ENCODE measurements at places on chromosomes 12 and 14.

- no peak for DNase-seq
These were observed 417.6 kb downstream of the PCNX1 start for GRCh38 chr14:71324767-71325272.

- peak; percentile 9 for DNase-seq
These were observed 6.1 kb upstream of the TCL1B start for GRCh38 chr14:95679998-95680735.

DNA sequence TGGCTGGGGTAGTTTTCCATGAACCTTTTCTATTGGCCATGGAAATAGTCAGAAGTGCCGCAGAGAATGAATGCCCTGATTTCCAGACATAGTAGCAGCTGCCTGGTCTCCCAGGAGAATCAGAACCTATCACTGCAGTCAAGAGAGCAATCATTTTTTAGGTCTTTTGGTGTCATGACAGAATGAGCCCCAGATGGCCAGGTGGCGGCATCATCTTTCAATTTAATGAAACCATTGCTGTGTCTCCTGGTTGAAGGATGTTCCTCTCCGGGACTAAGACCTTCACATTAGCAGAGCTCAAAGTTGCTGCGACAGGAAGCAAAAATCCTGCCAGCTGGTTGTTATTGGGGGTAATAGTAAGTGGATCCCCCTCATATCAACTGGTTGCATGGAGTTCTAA lies 18.8 kb downstream of the TNFAIP2 start:
- no peak for DNase-seq

GRCh38 chr12:12725086-12725955 lies 8.2 kb downstream of the CDKN1B start:
- peak; percentile 98 for DNase-seq

DNA sequence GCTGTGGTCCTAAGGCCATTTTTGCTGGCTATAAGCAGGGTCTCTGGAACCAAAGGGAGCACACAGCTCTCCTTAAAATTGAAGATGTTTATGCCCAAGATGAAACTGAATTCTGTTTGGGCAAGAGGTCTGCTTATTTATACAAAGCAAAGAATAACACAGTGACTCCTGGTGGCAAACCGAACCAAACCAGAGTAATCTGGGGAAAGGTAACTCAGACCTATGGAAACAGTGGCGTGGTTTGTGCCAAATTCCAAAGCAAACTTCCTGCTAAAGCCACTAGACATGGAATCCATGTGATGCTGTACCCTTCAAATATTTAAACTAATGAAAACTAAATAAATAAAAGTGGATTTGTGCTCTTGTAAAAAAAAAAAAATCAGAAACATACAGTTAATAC lies 29.6 kb upstream of the BICDL1 start:
- DNase-seq: no peak

DNA sequence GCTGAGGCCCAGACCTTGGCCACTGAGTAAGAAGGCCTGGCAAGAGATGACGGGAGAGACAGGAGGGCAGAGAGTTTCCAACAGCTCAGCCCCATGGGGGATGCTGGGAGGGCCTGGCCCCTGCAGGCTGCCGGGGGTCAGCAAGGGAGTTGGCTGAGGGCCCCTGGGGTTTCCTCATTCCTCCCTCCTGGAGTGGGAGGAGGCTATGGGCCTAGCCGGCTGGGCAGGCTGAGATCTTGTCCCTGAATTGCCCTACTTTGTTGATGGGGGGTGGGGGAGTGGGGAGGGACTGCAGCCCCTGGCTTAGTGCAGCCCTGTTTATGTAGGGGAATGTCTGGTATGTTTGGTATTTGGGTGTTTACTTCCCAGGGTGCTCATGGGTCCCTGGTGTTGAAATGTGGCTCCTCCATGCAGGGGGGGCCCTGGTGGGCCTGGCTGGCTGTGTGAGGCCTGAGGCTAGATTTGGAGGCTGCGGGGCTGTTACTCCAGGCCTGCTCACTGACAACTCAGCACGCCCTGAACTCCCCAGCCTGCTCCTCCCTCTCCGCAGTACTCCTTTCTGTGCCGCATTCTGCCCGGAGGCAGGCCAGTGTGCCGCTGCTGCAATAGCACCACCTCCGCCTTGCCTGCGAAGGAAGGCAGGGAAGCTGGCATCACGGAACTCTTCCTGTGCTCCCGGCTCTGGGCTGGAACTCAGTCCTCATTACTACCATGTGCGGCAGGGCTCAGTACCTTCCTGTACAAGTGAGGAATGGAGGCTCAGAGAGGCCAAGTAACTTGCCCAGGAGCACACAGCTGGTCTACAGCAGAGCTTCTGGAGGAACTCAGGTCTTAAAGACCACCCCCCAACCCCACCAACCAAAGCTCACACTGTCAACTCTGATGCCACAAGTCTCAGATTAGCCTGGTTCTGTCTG lies 25.3 kb downstream of the JDP2 start:
- DNase-seq: peak; percentile 85

DNA sequence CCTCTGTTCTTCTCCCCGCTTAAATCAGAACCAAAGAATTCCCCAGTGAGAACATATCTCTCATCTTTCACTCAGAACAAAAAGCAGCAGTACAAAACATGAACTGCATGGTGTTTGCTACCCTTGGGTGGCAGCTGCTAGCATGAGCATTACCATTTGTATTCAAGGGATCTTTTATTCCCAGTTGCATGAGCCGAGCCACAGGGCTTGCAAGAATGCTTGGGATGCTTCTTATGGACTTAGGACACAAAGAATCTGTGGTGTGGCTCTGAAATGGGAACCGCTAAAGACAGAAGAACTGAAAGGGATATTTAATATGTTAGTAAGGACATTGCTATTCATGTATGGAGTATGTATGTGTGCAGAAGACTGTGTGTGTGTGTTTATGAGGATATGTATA lies 190.6 kb downstream of the TMX1 start:
- DNase-seq: no peak

GRCh38 chr14:68849416-68849815 lies 56.5 kb upstream of the ZFP36L1 start:
- no peak for DNase-seq

DNA sequence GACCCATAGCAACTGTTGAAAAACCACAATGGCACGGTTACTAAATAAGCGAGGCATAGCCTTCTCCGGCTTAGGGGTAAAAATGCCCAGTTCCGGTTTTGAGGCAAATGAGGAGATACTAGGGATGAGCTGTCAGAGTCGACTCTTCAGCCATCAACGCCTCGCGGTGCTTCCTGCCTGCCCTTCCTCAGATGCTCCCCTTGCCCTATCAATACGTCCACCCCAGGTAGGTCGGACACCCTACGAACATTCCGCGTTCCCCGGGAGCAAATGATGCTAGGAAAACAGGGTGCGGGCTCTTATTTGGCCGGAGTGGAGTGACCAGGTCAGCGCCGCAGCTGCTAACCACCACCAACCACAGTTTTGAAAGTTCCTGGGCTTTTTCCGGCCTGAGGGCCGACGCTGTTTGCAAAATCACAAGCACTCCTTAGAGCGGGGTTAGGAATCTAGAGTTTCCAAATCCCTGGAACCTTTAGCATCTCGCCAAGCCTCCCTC lies 1.2 kb downstream of the SRSF9 start:
- DNase-seq: no peak

DNA sequence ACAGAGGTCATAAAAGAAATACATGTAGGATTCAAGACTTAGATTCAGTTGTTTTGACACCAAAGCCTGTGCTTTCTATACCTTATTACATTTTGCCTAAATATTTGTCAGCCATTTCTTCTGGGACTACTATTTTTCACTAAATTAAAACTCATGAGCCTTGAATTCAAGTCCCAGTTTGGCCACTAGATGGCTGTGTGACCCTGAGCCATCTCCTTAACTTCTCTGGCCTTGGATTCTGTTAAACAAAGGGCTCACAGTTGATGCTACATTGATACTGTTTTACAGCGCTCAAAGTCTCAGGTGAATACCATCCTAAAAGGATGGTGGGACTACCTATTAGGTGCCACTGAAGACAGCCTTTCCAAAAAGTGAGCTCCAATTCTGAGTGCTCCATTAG lies 39.6 kb upstream of the CCDC198 start:
- DNase-seq: peak; percentile 65

GRCh38 chr12:104426926-104427546 lies 29.7 kb upstream of the CHST11 start:
- DNase-seq: no peak

DNA sequence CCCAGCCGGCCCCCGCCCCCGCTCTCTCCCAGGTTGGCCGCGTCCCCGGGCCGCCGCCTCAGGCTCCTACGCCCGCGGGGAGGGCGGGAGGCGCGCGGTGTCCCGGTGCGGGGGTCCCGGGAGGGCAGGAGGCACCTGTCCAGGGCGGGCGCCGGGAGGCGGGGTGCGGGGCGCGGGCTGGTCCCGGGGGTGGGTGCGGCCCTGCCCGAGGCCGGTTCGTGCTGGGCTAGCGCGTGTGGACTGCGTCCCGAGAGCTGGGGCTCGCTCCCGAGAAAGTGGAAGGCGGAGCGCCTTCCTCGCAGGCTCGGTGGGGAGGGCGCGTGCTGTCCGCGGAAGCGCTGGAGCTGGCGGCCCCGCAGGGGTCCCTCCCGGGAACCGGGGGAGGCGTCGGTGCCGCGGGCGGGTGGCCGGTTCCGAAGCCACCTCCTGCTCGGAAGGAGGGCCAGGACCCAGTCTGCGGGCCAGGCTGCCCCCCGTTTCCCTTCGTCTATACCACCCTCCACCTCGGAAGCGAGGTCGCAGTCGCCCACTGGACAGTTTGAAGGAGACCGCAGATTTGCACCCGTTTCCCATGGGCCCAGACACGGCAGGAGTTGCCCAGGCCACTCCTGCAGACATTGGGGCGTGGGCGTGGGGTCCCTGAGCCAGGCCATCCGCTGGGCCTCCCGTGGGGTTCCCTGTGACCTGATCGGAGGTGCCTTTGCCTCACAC lies 636 bp downstream of the ZFYVE21 start:
- DNase-seq: peak; percentile 23

DNA sequence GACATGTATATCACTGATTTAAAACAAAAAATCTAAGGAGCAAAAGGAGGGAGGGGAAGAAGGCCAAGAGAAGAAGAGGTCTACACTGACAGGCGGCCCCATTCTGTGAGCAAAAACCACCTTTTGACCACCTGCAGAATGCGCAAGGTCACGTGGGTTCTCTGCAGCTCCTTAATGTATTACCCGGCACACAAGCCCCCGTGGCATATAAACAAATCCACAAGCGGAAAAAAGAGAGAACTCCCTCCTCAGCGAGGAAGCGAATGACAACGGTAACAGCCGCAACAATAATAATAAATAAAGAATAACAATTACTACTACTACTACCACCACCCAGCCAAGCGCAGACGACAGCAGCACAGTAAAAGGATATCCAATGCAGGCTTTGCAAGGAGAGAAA lies 1.3 kb downstream of the KSR2 start:
- DNase-seq: no peak

- no peak for DNase-seq
These were observed 26.4 kb downstream of the DEGS2 start for GRCh38 chr14:100132903-100133510.

DNA sequence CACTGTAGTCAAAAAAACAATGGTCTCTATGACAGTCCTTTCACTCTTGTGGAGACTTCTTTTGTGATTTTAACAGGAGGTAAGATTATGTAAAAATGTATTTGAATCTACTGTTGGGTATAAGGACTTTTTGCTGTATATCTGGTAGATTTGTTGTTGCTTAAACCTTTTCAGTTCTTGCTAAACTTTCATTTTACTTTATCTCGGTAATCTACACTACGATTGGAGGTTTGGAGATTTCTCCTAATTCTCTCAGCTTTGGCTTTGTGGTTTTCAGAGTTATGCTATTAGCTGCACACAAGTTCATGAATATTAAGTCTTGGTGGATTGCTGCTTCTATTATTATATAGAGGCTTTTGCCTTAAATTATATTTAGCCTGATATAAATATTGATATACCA lies 116.6 kb upstream of the HIF1A start:
- DNase-seq: no peak

- DNase-seq: no peak
These were observed 347.2 kb upstream of the DCN start for GRCh38 chr12:91529829-91530228.

DNA sequence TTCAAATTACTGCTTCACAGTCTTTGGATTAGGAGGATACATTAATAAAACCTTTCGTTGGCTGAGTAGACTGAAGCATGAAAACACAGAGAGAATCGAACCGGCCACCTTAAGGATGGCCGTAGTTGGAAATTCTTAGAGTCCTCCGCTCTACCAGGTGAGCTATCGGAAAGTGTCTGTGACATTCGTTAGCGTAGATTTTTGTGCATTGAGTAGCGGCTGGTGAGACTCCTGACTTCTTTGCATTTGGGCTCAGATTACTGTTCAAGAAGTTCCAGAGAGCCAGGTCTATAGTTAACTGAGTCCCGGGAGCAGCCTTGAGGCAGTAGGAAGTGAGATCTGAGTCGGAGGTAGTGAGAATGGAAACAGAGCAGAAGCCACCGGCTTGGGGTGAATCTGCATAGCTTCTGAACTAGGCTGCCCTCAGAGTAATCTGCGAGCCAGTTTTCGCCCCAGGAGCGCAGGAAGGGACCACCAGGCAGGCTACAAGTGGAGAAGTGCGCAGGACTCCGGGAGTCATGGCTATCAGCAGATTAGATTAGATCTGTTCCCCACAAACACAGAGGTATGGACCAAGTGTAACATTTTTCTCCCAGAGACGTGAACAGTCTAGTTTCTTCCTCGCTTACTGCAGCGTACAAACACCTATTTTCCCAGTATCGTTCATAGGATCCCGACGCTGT lies 11.0 kb downstream of the OR6S1 start:
- DNase-seq: peak; percentile 66

DNA sequence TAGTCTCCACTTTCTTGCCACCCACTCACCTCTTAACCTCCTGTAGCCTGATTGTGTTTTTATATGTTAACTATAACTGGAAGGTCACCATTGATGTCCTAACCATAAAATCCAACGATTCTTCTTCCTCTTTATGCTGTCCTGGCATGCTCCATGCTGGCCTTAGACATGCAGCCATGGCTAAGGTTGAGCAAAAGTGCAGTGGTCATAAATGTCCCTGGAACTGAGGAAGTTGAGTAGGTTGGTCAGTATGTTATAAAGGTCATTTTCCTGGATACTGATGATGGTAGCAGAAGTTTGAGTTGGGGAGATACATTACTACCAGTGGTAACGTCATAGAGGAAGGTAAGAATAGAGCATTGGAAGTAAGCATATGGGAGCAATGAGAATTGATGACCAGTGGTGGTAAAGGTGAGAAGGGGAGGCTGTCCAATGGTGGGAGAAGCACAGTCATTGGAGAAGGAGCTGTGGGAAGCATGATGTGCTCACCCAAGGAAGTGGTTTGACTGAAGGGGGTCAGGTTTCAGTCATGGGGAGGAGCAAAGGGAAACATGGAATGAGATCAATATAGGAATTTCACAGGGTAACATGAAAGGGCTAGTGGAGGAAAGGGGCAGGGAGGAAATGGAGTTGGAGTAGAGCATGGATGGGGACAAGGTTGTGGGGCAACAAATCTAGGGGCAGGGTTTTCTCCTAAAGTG lies 240.8 kb downstream of the DACT1 start:
- DNase-seq: no peak

GRCh38 chr12:124371970-124372555 lies 77.2 kb downstream of the RFLNA start:
- DNase-seq: no peak

GRCh38 chr12:129446696-129447095 lies 457.1 kb downstream of the TMEM132D start:
- no peak for DNase-seq

DNA sequence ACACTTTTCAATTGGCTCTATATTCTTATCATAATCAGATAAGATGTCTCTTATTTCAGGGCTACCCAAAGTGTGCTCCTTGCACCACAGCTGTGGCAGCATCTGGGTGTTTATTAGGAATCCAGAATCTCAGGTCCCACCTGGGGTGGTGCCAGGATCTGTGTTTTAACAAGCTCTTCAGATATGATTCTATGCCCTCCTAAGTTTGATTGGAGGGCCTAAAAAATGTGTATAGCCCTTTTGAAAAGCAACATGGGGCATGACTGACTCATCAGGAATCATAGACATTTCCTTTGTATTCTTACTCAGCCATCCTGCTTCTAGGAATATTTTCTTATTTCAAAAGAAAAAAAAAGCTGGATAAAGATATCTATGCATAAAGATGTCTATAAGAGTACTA lies 103.1 kb downstream of the HELB start:
- DNase-seq: peak; percentile 11

Data from urothelium cell line (cell line).